Chondrocyte (in vitro differentiated cells): ENCODE measurements at places on chromosomes 4 and X. TPM values are rescaled to one million over a fixed set of nuclear protein-coding genes. Genes with fewer than 3 reads are reported as not detected.
A peak's percentile ranks its signal among the peaks of the same experiment; 100 is the strongest.

Gene ADH4
- not detected in 3 replicates for total RNA-seq

Gene SOD3
- total RNA-seq = 4.2 to 22.9 TPM (median 22.3 TPM) in 3 replicates

Gene EPHA5
- 1.1 to 51.8 TPM (median 1.6 TPM) in 3 replicates for total RNA-seq

- H3K4me3 ChIP-seq = no peak overlapping the region
- DNase-seq = no peak
- H3K27ac ChIP-seq = no peak overlapping the region
- H3K4me1 ChIP-seq = peaks cover 15% of the 10 kb centered on the region
Measured at GRCh38 chr4:183248201-183248600, 71.9 kb downstream of the CLDN22 start.

DNA sequence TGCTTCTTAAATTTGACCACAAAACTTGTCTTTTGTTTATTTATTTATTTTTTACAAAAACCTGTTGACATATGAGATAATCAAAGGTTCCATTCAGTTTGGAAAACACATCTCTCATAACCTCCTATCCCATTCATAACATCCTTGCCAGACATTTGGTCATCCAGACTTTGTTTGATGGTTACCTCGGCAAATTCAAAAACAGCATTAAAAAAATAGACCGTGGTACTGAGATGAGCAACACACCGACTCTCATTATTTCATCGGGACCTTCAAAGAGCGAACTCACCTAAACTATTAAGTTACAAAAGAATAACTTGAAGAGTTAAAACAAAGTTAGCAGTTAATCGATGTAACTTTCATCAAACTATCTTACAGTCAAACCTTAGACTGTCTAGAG, 85.8 kb upstream of the RPS6KA3 start:
- H3K4me3 ChIP-seq = no peak overlapping the region
- H3K4me1 ChIP-seq = no peaks in the 10 kb centered on the region
- H3K27me3 ChIP-seq = no peaks in the 10 kb centered on the region
- no peak for DNase-seq
- H3K27ac ChIP-seq = no peak overlapping the region

GRCh38 chrX:43718081-43718480, 62.0 kb downstream of the MAOA start:
- H3K27me3 ChIP-seq = no peaks in the 10 kb centered on the region
- H3K27ac ChIP-seq = no peak overlapping the region
- DNase-seq = no peak
- H3K4me3 ChIP-seq = no peak overlapping the region
- peaks cover 2% of the 10 kb centered on the region for H3K36me3 ChIP-seq

GRCh38 chr4:10082047-10082446, 34.6 kb downstream of the WDR1 start:
- H3K27ac ChIP-seq = no peak overlapping the region
- DNase-seq = peak; percentile 67
- no peaks in the 10 kb centered on the region for H3K27me3 ChIP-seq
- peaks cover 18% of the 10 kb centered on the region for H3K4me1 ChIP-seq

DNA sequence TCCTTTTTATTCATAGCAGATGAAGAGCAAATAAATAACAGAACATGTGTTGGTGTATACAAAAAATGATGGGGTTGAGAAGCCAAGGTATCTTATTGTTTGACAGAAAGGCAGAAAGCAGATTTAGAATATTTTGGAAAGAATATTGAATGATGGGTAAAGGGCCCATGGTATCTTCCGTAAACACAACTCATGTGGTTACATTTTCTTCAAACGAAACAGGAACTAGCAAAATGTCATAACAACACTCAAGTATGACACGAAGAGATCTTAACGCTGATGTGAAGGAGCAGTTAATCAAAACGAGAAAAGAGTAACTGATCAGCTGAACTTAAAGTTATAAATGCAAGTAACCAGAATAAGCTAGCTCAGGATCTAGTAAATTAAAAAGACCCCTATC, 195.7 kb upstream of the GK2 start:
- DNase-seq = no peak
- H3K27me3 ChIP-seq = peaks cover 11% of the 10 kb centered on the region
- H3K4me3 ChIP-seq = no peak overlapping the region
- no peaks in the 10 kb centered on the region for H3K36me3 ChIP-seq
- H3K27ac ChIP-seq = no peak overlapping the region
